Mucosa of gallbladder (tissue), 1 donor: ENCODE measurements at places on chromosomes 4 and X.

- no peak for DNase-seq
Measured at GRCh38 chr4:80500613-80501012, 165.1 kb downstream of the CFAP299 start.

DNA sequence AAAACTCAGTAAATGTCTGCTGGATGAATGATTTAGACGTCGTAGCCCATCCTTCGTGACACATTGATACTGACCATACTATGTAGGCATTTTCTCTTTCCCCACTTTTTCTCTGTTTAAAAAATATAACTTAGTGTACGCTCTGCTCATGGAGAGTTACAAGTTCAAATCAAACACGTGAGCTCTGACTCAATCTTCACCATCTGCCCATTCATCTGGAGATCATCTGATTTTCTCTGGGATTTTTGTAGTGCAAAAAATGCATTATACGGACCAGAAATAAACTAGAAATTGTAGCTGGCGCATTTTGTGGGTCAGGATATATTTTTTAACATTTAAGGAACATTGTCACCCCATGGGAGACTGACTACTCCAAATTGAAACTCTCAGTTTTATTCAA is 124.7 kb upstream of the FAM9B start:
- DNase-seq = no peak

DNA sequence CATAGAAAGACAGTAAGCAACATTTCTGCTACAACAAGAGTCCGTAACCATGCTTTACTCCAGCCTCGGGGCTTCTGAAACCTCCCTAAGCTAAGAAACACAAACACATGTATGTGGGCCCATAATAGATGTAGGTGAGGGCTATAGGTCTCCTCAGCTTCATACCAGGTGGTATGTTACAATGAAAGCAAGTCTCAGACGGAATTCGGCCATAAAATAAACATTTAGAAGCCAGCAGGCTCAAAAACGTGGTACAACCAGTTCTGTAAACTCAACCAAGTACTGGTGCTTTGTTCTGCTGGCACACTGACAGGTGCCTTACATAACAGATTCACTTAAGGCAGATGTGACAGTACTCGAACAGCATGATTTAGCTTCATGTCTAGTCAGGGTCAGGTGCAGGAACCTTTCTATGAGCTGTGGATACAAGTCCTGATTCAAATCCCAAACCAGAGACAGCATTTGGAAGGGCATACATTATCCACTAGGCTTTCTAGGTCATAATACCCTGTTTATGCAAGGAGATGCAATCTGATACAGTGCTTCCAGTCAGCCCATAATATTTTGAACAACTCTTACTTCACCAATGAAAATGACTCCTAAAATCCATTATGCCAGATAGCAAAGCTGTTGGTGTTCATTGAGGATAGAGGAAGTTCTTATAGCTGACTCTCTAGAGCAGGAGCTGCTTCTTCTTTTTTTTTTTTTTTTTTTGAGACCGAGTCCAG is 113.8 kb upstream of the ENPP6 start:
- peak; percentile 79 for DNase-seq

- DNase-seq = no peak
Measured at GRCh38 chr4:184024637-184025036, 119.5 kb downstream of the STOX2 start.

DNA sequence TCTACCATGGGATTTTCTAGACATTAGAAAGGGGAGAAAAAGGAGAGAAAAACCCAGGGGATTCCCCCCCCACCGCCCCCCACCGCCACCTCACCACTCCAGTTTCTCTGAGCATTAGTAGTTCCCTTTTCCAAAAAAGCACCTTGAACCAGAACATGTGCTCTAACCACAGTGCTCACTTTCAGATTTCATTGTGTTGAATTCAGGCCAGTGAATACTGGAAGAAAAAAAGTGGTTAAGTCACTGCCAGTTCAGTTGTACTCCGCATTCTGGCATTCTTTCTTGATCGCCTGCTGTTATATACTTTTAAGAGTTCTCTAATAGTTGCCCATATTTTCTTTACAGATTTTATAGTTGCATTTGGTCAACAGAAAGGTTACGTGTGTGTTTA is 40.9 kb downstream of the JADE3 start:
- no peak for DNase-seq

GRCh38 chr4:53925050-53925605 is 139.3 kb downstream of the CHIC2 start:
- no peak for DNase-seq

GRCh38 chr4:41432881-41433280 is 105.1 kb upstream of the LIMCH1 start:
- no peak for DNase-seq

GRCh38 chr4:101596781-101597552 is 193.6 kb upstream of the BANK1 start:
- no peak for DNase-seq

DNA sequence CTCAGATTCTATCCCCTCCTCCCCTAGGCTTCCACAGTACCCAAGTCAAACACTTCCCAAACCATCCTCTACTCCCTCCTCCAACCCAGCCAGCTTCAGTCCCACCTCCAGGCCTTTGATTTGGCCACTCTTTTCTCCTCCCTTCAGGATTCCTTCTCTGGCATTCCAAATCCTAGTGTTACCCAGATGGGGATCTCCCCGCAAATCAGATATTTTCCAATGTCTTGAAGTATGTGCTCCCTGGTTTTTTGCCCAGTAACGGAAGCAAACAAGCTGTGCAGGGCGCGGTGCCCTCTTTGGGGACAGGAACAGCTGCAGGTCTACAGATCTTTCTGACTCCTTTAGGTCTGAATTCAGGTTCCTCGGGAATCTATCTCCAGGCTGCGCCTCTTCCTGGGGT is 2.2 kb upstream of the SYN1 start:
- no peak for DNase-seq

DNA sequence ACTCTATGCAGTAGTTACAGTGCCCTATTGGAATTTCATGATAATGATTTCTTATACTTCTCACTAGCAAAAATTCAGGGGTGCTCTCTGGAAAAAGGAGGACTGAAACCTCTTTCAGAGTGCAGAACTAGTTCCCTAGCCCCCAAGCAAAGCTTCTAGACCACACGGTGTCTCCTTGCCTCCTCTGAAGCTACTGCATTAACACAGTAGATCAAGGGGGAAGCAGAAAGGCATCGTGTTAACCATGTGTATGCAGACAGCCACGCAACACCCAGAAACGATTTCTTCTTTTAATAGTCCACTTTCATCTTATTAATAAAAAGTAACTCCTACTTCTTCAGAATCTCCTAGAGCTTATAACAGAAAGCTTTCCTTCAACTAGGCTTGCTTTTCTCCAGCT is 44.7 kb downstream of the MAML3 start:
- no peak for DNase-seq

DNA sequence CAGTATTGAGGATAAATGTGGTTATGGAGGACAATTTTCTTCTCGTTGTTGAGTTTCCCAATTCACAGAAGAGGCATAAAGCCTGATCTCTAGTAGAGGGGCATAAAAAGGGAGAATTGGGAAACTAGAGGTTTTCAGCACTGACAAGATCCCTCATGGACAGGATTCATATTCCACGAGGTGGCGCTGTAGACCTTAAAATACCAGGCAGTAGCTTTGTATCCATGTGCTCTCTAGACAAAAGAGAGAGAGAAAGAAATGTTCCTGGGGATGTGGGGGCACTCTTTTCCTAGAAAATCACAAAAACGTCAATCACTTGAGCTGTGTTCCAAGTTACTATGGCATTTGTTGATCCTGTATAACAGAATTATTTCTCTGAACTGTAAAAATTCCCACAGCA is 128.3 kb downstream of the MAGEE1 start:
- no peak for DNase-seq

DNA sequence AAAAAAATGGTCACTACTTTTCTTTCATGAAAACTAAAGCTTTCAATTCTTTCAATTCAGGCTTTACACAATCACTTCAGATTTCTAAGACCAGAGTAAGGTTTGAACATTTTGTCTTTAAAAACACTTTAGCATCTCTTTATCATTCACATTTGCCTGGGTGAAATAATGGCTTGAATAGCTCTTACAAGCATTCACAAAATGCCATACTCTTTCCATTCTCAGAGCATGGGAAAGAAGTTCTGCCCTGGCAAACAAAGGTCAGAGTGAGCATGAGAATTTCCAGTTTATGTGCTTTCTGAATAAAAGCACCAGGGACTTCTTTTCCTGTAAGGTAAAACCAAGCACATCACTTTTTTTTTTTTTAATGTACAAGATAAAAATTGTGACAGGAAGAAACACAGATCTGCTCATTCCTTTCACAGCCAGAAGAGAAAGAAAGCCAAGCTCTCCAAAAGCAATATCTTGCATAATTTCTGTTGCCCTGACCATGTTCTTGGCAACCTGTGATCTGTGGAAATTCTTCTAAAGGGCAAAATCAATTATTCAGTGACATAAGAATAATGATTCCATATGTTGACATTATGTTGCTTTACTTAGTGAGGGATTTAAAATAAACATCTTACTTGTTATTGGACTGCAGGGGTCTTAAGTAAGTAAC is 64.8 kb downstream of the CD40LG start:
- no peak for DNase-seq

- no peak for DNase-seq
Measured at GRCh38 chr4:15262396-15262795, 165.4 kb upstream of the C1QTNF7 start.
